Right lung (tissue), 10 donors: ENCODE measurements at places on chromosomes 12 and 14. TPM values are rescaled to one million over a fixed set of nuclear protein-coding genes. Genes with fewer than 3 reads are reported as not detected.

Gene RIPK3
- 2.8 TPM for polyA plus RNA-seq

Gene GPR135
- 5.9 TPM for polyA plus RNA-seq

Gene HCAR1
- polyA plus RNA-seq = 0.31 TPM

Gene SDSL
- 5.5 TPM for polyA plus RNA-seq

DNA sequence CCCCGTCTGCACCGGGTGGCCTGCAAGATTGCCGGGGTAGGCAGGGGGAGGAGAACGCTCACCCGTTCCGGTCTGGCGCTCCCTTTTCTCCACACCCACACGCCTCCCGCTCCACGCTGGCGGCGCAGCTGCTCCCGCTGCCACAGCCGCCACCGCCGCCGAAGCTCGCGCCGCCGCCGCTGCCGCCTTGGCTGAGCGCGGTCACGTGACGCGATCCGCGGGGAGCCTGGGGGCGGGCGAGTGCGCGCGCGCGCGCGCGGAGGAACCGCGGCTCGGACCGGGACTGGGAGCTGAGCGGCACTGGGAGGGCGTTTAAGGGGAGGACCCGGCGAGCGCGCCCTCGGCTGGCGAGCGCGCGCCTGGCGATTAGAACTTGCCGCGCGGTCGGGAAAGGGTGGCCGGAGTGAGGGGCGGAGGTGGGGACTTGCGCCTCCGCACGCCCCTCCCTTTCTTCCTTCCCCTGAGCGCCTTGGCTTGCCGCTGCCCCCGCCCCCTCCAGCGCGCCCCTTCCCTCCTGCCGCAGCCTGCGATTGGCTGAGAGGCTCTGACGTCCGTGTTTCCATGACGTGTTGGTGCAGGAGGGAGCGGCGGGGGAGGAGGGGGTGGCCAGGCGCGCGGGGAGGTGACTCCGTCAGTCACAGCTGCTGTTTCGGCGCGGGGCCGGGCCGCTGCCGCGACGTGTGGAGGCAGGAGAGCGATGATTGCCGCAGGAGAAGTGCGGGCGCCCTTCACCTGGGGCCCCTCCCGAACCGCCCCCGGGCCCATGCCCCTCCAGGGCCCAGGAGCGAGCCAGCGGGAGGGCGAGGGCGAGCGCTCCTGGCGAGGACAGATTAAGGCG lies 738 bp upstream of the ATP2B1 start:
- DNase-seq = peak; percentile 100

- DNase-seq = no peak
Measured at GRCh38 chr12:28568118-28568517, 377.9 kb downstream of the CCDC91 start.

- peak; percentile 55 for DNase-seq
Measured at GRCh38 chr12:54201001-54201794, 12.4 kb upstream of the SMUG1 start.

DNA sequence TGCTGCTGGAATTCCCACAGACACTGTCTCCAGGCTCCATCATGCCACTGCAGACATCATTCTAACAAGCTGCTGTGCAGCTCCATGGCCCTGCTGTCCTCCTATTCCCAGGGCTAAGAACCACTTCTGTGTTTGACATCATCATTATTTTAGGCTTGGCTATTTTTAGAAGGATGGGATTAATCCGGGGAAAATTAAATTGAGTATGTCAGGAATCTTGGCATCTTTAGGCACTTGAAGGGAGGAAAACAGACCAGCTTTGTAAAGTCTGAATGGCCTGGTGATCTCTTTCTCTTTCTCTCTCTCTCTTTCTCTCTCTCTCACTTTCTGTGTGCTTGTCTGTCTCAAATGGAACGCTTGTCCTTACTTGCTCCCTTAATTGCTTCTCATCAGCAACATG lies 568.3 kb upstream of the FLRT2 start:
- no peak for DNase-seq
